ENCODE measurements at places on chromosomes 7 and 10.
A peak's percentile ranks its signal among the peaks of the same experiment; 100 is the strongest.

- no peak for DNase-seq
Measured at GRCh38 chr7:68317476-68317875, 1280.8 kb upstream of the AUTS2 start.

GRCh38 chr10:116756277-116756676, 13.9 kb upstream of the HSPA12A start:
- no peak for DNase-seq

GRCh38 chr7:33632840-33633525, 272.4 kb upstream of the BMPER start:
- DNase-seq = peak; percentile 63

GRCh38 chr7:138833596-138833995, 35.6 kb upstream of the ATP6V0A4 start:
- DNase-seq = no peak

DNA sequence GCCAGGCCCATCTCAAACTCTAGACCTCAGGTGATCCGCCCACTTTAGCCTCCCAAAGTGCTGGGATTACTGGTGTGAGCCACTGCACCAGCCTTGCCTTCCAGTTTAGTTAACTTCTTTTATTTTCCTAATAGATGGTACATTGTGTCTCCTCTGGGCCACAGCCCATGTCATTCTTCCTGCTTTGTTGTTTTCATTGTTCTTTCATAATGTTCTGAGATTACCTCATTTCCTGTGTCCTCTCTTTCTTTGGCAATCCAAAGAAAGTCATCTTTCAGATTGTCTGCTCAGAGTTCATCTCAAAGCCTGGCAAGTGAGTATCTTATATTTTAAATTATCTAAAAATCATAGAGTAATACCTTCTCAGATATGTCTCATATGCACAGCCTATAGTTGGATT, at the start of gene OLAH:
OLAH (plus strand) TSS at position 270 of the 400 bp plus-strand sequence. CDS start 3,346 bp downstream, outside the sequence.
- no peak for DNase-seq

DNA sequence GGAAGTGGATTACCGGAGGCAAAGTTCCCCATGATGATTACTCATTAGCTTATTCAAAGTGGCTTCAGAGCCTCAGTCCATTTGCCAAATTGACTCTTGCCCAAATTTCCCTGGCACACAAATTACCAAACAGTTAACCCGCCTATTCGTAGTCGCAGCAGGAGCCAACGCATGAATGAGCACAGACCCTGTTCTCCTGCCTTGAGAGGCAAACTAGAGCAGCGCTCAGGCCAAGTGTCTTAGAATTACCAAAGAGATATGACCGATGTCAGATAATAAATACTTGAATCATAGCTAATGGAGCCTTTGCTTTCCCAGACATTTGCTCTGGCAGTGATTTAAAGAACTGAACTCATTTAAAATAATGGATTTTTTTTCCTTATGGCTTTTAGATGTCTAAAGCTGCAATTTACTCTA, 64.9 kb downstream of the CTTNBP2 start:
- DNase-seq = peak; percentile 54

DNA sequence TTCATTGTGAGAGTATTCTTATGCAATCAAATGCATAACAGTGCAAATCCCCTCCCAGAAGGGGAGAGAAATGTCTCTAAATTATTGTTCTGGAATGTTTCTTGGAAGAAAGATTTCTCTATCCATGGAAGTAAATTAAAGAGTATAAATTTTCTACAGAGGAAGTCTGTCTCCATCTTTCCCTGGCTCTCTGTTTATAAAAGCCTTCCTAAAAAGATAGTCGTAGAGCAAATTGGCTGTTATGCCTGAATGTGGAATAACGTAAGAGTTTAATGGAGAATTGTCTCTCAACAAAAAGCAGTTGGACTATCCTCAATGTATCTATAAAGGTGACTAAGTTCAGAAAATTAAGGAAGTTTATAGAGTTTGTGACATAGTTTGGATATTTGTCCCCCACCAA, 76.3 kb downstream of the GNAT3 start:
- DNase-seq = no peak

DNA sequence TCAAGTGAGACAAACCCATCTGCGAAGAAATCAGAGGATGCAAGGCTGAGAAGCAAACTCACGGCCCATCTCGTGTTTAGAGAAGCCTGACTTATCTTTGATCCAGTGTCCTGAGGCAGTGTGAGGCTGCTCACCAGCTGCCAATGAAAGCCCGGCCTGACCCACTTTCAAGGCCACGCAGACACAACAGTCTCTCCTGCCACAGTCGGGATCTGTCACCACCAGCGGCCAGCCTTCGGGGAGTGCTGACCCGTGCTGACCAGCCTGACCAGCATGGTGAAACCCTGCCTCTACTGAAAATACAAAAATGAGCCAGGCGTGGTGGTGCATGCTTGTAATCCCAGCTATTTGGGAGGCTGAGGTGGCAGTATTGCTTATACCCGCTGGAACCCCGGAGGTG, 7.4 kb upstream of the DNAJB6 start:
- DNase-seq = no peak

DNA sequence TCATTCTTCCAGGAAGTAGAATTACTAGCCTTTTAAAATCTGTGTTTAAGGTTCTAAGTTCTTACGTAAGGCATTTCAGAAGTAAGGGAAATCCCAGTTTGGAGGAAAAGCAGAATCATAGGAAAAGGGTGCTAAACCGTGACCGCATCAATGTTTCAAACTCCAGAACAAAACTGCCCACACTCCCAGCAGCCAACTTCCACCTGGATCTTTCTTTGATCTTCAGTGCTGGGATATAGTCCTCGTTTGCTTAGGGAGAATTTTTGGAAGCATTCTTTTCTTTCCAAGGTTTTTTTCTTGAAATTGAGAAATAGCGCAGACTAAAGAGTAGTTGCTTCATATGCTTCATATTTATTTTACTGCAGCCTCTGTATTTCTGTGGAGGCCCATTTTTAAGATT, 8.9 kb downstream of the PROSER2 start:
- DNase-seq = no peak

DNA sequence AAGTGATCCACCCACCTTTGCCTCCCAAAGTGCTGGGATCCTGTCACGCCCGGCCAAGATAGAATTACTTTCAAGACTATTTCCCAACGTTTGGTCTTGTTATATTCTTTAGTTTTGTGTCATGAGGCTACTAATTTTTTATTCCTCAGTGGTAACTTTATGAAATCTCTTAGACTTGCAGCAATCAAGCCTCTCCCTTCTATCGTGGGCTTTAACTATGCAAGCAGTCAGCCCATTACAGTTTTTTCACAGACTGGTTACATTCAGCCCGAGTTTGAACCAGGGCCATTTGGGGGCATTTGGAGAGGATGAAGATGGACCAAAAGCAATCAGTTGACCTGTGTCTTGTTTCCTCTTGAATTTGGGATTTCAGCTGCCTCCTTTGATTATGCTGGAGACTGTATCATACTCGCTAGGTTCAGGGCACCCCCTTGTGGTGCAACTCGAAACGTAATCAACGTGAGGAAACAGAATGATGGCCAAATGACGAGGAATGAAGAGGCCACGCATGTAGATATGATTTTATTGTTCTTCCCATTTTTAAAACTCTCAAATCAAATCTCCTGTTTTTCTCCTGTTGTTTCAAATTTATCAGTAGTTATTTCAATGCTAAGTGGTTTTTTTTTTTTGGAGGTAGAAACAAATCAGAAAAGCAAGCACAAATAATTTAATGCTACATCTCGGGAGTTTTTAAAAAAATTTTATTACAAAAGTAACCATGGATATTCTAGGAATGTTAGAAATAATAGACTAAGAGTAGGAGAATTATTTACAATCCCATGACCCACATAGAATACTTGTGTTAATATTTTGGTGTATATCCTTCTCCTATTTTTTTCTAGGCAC, 151.6 kb downstream of the KIAA1217 start:
- peak; percentile 88 for DNase-seq

GRCh38 chr10:126334272-126334671, 54.0 kb downstream of the ADAM12 start:
- no peak for DNase-seq

DNA sequence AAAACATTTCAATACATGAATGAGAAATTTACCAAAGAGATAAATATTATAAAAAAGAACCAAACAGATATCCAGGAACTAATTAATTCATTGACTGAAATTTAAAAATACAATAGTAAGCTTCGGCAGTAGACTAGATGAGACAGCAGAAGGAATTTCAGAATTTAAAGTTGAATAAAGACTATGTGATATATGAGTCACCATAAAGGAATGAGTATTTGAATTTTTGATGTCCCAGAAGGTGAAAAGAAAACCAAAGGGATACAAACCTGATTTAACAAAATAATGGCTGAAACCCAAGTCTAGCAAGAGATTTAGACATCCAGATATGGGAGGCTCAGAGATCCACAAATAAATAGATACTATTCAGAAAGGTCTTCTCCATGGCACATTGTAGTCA, 623.9 kb upstream of the FOXK1 start:
- DNase-seq = no peak

DNA sequence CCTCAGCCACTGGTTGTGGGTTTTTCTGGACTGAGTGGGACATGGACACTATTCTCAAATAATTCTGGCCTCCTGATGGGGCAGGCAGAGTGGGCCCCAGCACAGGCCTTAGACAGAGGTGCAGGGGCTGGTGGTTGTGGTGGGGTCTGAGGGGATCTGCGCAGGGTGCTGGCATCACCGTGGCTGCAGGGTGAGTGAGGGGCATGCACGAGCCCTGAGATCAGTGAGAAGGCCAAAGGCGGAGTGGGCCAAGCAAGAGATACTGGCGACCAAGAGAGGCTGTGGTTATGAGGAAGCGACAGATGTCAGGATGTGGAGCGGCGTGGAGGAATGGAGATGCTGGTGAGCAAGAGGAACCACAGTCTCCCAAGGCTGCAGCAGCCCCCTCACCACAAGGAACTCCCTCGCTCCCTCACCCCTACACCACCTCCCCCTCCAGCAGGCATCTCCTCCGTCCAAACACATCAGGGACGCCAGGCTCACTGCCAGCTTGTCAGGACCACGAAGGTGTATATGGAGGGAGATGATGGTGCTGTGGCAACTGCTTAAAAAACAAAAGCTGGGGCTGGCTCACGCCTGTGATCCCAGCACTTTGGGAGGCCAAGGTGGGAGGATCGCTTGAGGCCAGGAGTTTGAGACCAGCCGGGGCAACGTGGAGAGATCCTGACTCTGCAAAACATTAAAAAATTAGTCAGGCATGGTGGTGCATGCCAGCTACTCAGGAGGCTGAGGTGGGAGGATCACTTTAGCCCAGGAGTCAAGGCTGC, 9.6 kb downstream of the PRF1 start:
- peak; percentile 27 for DNase-seq

- DNase-seq = no peak
Measured at GRCh38 chr7:80253653-80254052, 119.0 kb downstream of the GNAI1 start.

- DNase-seq = peak; percentile 60
Measured at GRCh38 chr7:122006687-122007086, 133.7 kb downstream of the PTPRZ1 start.

DNA sequence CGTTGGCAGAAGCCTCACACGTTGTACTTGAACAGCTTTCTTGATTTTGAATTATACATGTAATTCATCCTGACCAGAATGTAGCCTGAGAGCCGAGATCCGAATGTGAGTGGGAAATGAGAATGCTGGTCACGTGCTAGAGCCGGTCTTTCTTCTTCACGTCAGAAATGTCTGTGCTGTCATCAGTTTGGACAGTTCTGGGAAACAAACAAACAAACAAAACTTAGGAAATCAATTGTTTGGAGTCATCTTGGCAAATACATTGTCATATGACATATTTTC, 729.8 kb downstream of the LRMDA start:
- DNase-seq = no peak

- DNase-seq = no peak
Measured at GRCh38 chr10:101103430-101103829, 27.7 kb upstream of the TLX1 start.

DNA sequence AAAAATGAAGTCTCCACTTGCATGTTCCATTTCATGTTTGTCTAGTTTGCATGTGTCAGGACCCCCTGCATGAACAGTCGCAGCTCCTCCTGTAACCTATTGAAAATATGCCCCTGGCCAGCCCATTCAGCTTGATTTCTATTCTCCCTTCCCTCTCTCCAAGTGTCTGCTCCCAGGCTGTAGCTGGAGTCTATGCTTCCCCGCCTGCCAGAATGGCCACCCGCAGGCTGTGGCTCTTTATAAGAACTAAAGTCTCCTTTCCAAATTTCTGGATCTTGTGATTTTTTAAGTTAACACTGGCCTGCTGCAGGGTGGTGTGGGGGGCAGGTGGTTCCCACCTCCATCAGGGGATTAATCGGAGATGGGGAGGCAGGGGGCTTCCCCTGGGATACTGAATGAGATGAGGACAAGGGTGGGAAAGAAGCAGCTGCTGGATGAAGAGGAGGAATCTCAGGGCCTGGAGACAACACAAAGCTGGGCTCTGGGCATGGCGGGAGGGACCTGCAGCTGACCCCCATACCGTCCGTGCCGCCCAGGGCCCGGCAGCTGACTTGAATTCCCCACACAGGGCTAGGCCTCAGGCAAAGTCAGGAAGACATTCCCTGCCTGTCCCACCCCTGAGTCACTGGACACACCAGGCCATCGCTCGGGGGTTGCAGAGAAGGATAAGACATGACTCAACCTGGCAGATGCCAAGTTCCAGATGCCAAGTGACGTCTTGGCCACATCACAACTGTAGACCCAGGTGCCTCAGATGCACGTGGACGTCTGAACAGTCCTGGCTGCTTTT, 399.5 kb upstream of the FOXK1 start:
- DNase-seq = peak; percentile 28

GRCh38 chr10:58701405-58702135, 188.9 kb downstream of the BICC1 start:
- DNase-seq = no peak

DNA sequence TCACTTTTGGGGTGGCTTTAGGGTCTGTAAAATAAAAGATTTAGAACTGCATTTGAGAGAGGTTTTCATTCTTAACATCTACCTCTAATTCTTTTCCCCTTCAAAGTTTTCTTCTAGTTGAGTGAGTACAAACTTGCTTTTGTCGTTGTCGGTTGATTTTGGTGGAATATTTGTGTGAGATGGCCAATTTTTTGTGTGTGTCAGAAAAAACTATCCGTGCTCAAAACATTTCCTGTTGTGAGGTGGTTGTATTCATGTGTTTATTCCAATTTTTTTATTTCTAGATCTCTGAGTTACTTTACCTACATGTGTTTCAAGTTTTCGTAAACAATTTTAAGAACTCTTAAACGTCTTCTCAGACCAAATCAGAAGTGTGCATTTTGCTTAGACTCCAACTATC, 1.6 kb downstream of the AHR start:
- DNase-seq = no peak

DNA sequence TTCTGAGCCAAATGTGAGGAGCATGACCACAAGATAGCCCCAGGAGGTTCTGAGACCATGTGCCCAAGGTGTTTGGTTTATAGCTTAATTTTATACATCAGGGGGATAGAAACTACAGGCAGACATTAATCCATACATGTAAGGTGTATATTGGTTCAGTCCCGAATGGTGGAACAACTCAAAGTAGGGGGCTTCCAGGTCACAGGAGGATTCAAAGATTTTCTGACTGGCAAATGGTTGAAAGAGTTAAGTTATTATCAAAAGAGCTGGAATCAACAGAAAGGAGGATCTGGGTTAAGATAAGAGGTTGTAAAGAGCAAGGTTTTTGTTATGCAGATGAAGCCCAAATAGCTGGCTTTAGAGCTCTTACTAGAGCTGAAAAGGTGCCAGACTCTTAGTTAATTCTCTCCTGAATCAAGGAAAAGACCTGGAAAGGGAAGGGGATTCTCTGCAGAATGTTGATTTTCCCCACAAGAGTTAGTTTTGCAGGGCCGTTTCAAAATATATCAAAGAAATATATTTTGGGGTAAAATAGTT, 640.0 kb downstream of the IPMK start:
- peak; percentile 67 for DNase-seq
